Activated CD8-positive, alpha-beta T cell treated with anti-CD3 and anti-CD28 coated beads for 36 hours (primary cell): ENCODE measurements at places on chromosomes 2 and 18. TPM values are rescaled to one million over a fixed set of nuclear protein-coding genes. Genes with fewer than 3 reads are reported as not detected.

LOXHD1 gene
- 0.45 TPM for total RNA-seq

RBM44 gene
- total RNA-seq, result 0.87 TPM

FEV gene
- not detected for total RNA-seq

CAPG gene
- total RNA-seq, result 18.7 TPM

PDK1 gene
- 65.8 TPM for total RNA-seq

IL36A gene
- total RNA-seq, result not detected

VIL1 gene
- total RNA-seq, result not detected

UGT1A4 gene
- total RNA-seq, result not detected

SCYGR4 gene
- total RNA-seq, result not detected

MOGAT1 gene
- not detected for total RNA-seq

AKAIN1 gene
- not detected for total RNA-seq

APOB gene
- not detected for total RNA-seq

RFTN2 gene
- not detected for total RNA-seq

CENPA gene
- total RNA-seq, result 32.5 TPM

RNU2-63P gene
- total RNA-seq, result 6.0 TPM

SIGLEC15 gene
- not detected for total RNA-seq

GPR39 gene
- not detected for total RNA-seq

VIT gene
- total RNA-seq, result not detected

DNAJC5G gene
- not detected for total RNA-seq

NDUFAF7 gene
- 18.4 TPM for total RNA-seq

FAM168B gene
- 62.8 TPM for total RNA-seq

LIMS4 gene
- total RNA-seq, result 0.83 TPM

TRPM8 gene
- not detected for total RNA-seq

SERPINB4 gene
- total RNA-seq, result not detected

NEU4 gene
- 0.38 TPM for total RNA-seq

ACVR1C gene
- total RNA-seq, result 2.2 TPM

EN1 gene
- total RNA-seq, result not detected

ESPNL gene
- 0.27 TPM for total RNA-seq

NOL4 gene
- not detected for total RNA-seq

POTEJ gene
- not detected for total RNA-seq

BCL2L11 gene
- 22.6 TPM for total RNA-seq

OSBPL1A gene
- total RNA-seq, result 2.7 TPM

TMEM200C gene
- not detected for total RNA-seq

ZNF804A gene
- not detected for total RNA-seq

C2orf66 gene
- total RNA-seq, result not detected

GALNT3 gene
- 2.8 TPM for total RNA-seq

IL1R2 gene
- not detected for total RNA-seq

PTPN2 gene
- 55.8 TPM for total RNA-seq

FER1L5 gene
- total RNA-seq, result not detected

NCKAP5 gene
- not detected for total RNA-seq

PLB1 gene
- 0.50 TPM for total RNA-seq
